Hepatocyte (in vitro differentiated cells): ENCODE measurements at places on chromosomes 2 and 18. TPM values are rescaled to one million over a fixed set of nuclear protein-coding genes. Genes with fewer than 3 reads are reported as not detected.

- DNase-seq, result peak; percentile 88
These were observed 779 bp upstream of the TRIB2 start for GRCh38 chr2:12716032-12716281.

DNA sequence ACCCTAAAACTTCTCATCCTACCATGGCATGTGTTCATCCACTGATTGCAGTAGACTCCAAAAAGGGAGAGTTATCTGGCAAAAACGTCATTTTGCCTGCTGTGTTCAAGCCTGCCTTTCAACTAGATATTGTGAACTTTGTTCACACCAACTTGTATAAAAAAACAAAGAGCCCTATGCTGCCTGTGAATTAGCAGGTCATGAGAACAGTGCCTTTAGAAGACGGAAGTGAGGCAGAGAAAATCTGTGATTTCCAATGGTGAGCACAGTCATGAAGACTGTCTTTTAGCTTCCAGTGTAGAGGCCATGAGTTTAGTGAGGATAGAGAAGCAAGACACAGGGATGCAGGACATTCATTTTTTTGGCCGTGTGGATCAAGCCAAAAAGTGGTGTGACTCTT is 103.6 kb upstream of the PGAP1 start:
- no peak for DNase-seq

DNA sequence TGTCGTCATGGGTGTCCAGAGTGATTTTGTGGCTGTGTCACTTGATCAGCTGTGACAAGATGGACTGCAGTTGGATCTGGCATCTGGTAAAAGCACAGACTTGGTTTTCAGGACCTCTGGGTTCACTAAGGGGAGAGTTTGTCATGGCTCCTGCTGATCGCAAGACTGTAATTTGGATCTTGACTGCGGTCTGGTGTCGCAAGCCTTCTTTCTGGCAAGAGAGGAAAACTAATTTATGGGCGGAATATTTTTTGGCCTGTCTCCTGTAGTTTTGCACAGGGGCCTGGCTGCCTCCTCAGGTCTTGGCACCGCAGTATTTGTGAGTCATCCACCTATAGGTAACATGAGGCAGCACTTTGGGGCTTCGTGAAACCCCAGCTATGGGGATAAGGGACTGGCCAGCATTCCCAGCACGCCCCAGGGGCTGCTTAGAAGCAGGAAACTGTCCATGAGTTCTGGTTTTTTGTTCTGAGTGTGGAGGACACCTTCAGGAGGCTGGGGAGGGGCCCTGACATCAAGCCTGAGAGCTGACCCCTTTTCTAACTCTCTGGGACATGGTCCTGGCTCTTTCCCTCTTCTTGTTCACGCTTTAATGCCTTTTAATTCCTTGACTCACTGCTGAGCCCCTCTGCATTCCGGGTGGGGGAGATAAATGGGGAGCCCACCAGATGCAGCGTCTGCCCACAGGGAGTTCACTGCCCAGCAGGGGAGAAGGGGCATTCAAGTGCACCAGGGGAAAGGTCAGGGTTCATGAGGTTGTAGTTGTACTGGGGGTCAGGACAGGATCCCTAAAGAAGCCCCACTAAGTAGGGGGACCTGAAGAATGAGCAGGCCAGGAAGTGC is 12.2 kb downstream of the SH3BP4 start:
- DNase-seq, result no peak

DNA sequence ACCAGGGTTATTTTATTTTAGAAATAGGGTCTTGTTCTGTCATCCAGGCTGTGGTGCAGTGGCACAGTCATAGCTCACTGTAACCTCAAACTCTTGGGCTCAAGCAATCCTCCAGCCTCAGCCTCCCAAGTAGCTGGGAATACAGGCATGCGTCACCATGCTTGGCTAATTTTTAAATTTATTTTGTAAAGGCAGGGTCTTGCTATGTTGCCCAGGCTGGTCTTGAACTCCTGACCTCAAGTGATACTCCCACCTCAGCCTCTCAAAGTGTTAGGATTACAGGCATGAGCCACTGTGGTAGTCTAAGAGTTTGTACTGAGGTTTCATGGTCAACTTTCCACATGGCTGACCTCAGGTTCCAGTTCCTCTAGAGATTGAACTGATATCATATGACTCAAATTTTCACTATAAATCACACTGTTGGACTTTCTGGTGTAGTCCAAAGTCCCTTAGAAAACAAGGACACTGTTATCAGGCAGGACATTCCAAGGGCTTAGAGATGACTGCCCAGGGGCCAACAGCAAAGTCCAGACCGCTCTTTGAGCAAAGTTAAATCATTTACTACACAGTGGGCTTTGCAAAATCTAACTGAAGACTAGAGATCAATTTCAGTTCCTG is 82.0 kb upstream of the MEX3C start:
- peak; percentile 44 for DNase-seq

GRCh38 chr2:122929347-122929746 is 1095.7 kb upstream of the CNTNAP5 start:
- DNase-seq, result no peak

DNA sequence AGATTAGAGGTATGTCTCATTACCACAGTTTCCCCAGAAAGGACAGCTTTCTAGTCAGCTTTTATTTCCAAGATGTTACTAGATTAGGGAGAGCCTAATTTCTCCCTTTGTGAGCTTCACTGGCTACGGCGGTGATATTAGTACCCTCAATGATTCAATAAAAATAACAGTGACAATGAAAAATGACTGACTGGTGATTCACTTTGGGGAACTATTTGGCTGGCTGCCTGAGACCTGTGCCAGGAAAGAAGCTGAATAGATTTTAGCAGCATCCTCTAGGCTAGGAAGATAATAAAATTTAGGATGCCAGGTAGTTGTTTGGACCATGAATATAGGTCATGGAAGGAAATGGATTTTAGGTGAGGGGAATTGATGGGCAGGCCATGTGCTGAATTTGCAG is 178.7 kb downstream of the FMNL2 start:
- DNase-seq, result no peak

- DNase-seq, result peak; percentile 26
These were observed 84.5 kb upstream of the RBBP8 start for GRCh38 chr18:22848615-22849014.

- peak; percentile 68 for DNase-seq
These were observed 42.7 kb downstream of the ACSL3 start for GRCh38 chr2:222903234-222904220.

GRCh38 chr2:129113776-129114175 is 795.1 kb upstream of the HS6ST1 start:
- DNase-seq, result no peak

The C1D gene
- polyA plus RNA-seq, result 29.4 and 34.7 TPM in 2 replicates

The RDH14 gene
- polyA plus RNA-seq, result 38.2 and 49.3 TPM in 2 replicates

DNA sequence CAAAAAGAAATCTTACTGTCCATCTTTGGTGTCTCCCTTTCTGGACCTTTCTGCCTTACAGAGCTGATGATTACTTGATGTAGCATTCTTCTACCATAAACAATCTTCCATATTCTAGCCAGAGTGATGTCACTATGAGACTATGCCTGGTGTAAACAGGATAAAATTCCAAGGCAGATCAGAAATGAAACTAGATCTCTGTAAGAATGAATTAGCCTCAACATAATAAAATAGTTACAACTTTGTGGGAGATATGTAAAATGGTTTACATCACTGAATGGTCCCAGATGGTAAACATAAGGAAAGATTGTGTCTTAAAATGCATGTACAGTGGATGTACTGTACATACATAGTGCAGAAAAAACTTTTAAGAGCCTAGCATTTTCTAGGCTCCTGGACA is 112.3 kb upstream of the ZNF521 start:
- no peak for DNase-seq

- no peak for DNase-seq
These were observed 156.3 kb downstream of the ZNF516 start for GRCh38 chr18:76338619-76339245.

The CREG2 gene
- polyA plus RNA-seq, result 2.6 and 4.8 TPM in 2 replicates

The SCN3A gene
- 2.4 and 3.0 TPM in 2 replicates for polyA plus RNA-seq

The TPO gene
- 0.18 and 0.37 TPM in 2 replicates for polyA plus RNA-seq

- DNase-seq, result no peak
These were observed 7.7 kb upstream of the ALPI start for GRCh38 chr2:232448304-232448690.

GRCh38 chr18:5997361-5997760 is 102.0 kb upstream of the TMEM200C start:
- DNase-seq, result no peak

DNA sequence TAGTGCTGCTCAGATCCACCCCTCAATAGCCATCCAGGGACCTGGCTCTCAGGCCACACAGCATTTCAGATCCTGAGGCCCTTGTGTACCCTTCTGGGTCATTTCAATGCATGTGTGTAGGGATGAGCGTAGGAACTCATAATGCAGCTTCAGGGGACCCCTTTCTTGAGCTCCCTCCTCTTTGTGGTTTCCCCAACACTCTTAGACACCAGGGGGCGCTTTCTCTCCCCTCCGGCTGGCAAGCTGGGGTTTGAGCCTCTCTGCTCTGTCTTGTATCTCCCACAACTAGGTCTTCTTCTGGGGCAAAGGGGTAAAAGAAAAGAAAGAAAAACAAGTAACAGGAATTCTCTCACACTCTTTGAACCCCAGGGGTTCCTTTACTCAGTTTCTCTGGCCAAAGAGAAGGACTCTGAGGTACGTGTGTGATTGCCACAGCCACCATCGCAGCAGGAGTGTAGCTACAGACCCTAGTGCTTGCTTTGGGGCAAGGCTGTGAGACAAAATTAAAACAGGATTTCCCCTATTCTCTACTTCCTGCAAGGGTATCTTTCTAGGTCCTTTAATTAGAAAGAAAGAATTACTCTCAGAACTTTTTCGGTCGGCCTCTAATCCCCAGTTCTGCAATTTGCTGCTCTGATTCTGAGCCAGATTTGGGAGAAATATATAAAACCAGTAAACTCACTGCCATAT is 38.0 kb downstream of the CABYR start:
- peak; percentile 75 for DNase-seq

The SLC9A2 gene
- 0.52 and 1.1 TPM in 2 replicates for polyA plus RNA-seq

GRCh38 chr2:44389895-44390294 is 28.1 kb downstream of the CAMKMT start:
- DNase-seq, result no peak

DNA sequence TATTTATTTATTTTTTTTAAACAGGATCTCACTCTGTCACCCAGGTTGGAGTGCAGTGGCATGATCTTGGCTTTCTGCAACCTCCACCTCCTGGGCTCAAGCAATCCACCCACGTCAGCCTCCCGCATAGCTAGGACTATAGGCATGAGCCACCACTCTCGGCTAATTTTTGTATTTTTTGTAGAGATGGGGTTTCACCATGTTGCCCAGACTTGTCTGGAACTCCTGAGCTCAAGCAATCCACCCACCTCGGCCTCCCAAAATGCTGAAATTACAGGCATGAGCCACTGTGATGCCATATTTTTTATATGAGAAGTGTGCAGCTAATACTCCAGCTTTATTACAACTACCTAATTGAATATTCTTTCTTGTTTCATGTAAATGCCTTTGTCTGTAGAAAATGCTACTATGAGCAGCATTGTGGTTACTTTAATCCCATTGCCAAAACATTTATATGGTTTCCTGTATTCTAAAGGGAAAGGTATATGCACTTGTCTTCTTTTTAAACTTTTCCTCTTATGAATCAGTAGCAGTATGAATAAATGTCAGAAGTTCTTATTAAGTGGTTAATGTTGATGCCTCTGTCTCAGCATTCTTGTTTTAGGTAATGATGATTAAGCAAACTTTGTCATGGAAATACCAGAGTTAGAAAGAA is 9.5 kb upstream of the BCL2L11 start:
- no peak for DNase-seq

The IGFBP2 gene
- polyA plus RNA-seq, result 338 and 351 TPM in 2 replicates

DNA sequence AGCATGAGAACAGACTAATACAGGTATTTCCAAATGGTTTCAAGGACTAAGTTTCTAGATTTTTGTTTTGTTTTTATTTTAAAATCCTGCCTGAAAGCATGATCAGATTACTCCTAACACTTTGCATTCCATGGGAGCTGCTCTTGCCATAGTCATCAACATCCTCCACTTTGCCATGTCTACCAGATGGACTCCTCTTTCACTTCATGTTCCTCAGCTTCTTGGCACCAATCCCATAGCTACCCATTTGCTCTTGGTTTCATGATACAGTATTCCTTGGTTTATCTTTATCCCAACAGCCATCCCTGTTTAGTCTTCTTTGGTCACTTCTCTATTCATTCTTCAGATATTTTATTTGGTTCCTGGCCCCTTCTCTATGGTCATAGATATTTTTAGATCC is 154.2 kb upstream of the CCDC195 start:
- no peak for DNase-seq

GRCh38 chr2:20048488-20049448 is 2.7 kb downstream of the LAPTM4A start:
- no peak for DNase-seq

DNA sequence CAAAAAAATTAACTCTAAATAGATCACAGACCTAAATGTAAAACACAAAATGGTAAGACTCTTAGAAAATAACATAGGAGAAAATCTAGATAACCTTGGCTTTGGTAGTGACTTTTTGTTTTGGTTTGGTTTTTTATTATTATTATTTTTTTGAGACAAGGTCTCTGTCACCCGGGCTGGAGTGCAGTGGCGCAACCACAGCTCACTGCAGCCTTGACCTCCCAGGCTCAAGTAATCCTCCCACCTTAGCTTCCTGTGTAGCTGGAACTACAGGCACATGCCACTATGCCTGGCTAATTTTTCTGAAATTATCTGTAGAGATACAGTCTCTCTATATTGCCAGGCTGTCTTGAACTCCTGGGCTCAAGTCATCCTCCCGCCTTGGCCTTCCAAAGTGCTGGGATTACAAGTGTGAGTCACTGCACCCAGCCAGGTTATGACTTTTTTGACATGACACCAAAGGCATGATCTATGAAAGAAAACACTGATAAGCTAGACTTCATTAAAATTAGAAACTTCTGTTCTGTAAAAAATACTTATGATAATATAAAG is 88.0 kb downstream of the HNRNPLL start:
- DNase-seq, result no peak

DNA sequence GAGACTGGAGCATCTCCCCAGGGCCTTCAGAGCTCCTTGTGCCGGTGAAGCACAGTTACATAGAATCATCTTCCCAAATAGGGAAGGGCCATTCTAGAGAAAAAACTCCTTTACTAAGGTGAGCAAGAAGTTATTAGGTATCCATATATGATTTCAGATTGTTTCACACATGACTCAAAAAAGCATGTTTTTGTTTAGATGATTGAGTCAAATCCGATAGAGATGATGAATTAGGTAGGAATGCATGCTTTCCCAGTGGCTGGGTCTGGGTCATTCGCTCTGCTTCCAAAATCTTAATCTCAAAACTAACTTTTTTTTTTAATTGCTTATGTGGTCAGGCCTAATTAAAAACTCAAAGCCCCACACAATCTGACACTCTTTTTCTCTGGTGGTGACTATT is 3.8 kb downstream of the NT5C1B start:
- no peak for DNase-seq

DNA sequence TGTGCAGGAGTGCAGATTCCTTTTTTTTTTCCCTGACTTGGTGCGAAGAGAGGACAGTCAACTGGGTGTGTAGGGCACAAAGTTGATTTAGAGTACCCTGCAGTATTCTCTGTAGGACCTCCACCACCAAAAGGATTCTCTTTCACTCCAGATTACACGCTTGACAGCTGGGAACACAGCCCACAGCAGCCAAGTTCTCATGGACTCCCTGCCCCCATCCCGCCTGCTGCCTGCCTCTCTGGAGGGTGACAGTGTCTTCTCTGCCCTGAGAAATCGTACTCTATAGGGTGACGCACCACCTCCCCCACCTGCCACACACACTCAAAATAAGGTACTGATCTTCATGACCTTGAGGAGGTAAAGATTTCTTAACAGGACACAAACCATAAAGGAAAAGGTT is 26.6 kb upstream of the IHH start:
- DNase-seq, result no peak

The C1QL2 gene
- polyA plus RNA-seq, result 9.9 and 12.9 TPM in 2 replicates

- no peak for DNase-seq
These were observed 86.0 kb downstream of the ABCA12 start for GRCh38 chr2:215052404-215052803.
